Activated CD4-positive, alpha-beta T cell treated with anti-CD3 and anti-CD28 coated beads, Interleukin-2, amount 50 U/mL, for 48 hours (primary cell): ENCODE measurements at places on chromosomes 4 and X.
A peak's percentile ranks its signal among the peaks of the same experiment; 100 is the strongest.

GRCh38 chr4:3525532-3526430, 6.4 kb downstream of the LRPAP1 start:
- no peak for DNase-seq

GRCh38 chr4:168491563-168491962, 5.3 kb upstream of the PALLD start:
- DNase-seq: no peak

DNA sequence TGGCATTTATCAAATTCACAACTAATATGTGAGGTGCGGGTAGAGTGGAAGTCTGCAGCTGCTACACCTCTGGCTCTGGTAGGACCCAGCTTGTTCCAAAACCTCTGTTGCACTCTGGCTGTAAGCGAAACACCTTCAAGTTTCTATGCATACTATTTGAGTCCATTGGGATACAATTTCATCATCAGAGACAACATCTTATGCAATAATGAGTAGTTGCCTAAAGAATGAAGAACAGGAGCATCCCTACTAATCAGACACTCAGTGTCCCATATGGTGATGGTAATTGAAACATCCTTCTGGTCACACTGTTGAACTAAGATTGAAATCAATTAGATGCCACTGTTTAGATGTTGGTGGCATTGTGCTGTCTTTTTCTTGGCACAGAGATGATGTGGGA, 178.4 kb downstream of the MGST2 start:
- DNase-seq: no peak

DNA sequence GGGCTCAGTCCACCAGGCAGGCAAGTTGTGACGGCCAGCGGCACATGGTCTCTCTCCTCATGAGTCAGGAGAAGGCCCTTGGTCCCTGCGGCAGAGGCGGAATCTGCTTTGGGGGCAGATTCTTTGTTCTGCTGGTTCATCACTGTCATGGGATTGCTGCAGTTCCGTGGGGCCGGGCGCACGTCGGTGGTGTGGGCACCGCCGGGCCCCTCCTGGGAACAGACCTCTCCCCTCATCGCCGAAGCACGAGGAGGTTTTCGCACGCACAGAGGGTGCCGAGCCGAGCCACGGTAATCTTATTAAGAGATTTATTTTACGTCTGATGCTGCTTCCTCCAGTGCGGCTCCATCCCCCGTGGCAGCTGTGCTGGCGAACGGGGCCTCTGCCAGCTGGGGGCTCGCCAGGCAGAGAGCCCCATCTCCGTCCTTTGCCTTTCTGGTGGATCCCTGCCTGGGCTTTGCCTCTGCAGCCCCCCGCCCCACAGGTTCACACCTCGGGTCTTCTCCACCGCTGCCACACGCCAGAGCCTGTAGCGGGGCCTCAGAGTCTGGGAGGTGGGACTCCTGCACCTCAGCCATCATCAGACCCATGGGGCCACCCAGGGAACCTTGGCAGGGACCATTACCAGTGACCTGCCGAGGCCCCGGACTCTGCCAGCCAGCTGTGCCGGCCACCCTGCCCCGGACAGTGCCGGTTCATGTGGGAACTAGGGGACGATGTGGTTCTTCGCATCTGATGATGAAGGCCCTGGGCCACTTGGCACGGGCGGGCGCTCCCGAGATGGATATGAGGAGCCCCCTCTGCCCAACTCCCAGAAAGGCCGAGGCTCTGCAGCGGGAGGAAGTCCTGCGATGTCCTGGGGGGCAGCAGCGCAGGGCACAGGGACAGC, 86.7 kb upstream of the NKX1-1 start:
- no peak for DNase-seq

GRCh38 chr4:76197971-76198410, 15.6 kb downstream of the SCARB2 start:
- DNase-seq: peak; percentile 32

DNA sequence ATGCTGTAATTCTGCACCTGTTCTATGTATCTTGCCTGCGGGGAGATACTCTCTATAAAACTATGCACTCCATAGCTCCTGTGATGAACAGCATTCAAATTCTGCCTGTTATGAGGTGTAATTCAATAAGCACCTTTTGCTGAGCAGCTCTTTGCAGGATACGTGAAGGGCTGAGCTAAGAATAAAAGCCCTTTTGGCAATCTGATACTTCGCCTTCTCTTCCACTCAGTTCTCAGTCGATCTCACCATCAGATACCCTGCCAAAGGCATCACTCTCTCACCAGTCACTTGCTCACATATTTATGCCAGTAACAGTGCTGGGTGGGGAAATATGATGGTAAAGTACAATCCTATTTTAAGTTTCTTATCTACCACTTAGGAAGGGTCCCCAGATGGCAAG, 67.2 kb downstream of the RPS3A start:
- no peak for DNase-seq

GRCh38 chr4:123939621-123940020, 543.0 kb downstream of the SPRY1 start:
- no peak for DNase-seq

DNA sequence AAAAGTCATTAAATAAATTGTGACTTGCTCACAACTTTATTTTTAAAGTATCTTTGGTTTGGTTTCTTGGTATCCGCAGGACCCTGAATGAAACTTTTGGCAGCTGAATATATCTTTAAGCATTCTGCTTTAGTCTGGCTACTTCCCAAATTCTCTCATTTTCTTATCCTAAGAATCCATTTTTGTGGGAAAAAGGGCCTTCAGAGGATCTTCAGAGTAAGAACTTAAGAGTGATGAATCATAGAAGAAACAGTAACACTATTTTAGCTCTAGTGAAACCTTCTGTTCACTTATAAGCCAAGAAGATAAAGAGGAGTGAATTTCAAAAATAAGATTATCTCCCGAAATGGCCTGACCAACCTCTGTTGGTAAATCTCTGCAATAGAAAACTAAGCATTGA, 540.6 kb upstream of the MAGEB18 start:
- no peak for DNase-seq

DNA sequence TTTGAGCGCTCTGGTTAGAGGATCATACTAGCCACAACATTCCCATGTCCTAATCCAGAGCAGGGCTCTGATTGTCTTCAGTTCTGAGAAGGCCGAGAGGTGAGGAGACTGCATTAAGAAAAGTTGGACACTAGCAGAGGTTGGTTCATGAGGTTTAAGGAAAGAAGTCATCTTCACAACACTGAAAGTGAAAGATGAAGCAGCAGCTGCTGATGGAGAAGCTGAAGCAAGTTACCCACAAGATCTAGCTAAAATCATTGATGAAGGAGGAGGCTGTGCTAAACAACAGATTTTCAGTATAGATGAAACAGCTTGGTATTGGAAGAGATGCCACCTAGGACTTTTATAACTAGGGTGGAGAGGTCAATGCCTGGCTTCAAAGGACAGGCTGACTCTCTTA, 36.8 kb downstream of the RAP1GDS1 start:
- DNase-seq: no peak

GRCh38 chr4:16034010-16034748, 49.6 kb downstream of the PROM1 start:
- no peak for DNase-seq

DNA sequence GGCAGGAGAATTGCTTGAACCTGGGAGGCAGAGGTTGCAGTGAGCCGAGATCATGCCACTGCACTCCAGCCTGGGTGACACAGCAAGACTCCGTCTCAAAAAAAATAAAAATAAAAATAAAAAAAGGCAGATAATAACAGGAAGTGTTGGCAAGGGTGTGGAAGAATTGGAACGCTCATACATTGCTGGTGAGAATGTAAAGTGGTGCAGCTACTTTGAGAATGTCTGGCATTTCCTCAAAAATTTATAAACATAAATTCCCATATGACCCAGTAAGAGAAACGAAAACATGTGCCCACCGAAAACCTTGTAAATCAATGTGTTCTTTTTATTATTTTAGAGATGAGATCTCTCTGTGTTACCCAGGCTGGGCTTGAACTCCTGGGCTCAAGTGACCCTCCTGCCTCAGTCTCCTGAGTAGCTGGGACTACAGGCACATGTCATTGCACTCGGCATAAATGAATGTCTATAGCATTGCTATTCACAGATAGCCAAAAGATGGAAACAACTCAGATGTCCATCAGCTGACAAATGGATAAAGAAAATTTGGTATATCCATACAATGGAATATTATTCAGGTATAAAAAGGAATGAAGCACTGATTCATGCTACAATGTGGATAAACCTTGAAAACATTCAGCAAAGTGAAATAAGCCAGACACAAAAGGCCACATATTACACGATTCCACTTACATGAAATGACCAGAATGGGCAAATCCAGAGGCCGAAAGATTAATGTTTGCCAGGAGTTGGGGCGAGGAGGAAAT, 63.7 kb upstream of the PLAC1 start:
- no peak for DNase-seq
